Anterior cingulate cortex (tissue), 58 donors: ENCODE measurements at places on chromosomes 4 and X.

DNA sequence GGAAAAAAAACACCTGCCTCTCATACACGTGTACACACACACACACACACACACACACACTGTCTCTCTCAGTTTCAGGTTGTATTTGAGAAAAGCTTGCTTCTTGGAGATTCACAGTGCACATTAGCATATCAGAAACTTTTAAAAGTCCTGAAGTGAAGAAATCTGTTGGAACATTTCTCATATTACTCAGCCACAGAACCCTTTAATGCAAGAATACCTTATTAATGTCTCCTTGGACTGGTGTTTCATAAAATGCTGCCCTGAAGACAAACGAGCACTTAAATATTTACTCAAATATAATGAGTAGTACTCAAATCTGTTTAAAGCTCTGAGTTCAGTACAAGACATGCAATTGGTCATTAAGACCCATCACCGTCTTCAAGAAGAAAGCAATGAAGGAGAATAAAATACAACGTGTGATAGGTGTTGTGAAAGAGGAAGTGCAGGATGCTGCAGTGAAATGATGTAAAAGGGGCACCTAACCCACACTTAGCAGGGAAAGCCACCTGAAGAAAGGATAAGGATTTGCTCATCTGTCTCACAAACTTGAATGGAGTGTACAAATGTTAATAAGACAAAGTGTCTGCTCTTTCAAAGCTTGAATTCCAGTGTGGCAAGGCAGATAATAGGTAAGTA lies 57.0 kb downstream of the DCLK2 start:
- DNase-seq, result no peak

- no peak for DNase-seq
Observed at GRCh38 chr4:77466430-77466829, 139.2 kb upstream of the CXCL13 start.

- no peak for DNase-seq
Observed at GRCh38 chr4:184684491-184685189, 35.1 kb downstream of the PRIMPOL start.

DNA sequence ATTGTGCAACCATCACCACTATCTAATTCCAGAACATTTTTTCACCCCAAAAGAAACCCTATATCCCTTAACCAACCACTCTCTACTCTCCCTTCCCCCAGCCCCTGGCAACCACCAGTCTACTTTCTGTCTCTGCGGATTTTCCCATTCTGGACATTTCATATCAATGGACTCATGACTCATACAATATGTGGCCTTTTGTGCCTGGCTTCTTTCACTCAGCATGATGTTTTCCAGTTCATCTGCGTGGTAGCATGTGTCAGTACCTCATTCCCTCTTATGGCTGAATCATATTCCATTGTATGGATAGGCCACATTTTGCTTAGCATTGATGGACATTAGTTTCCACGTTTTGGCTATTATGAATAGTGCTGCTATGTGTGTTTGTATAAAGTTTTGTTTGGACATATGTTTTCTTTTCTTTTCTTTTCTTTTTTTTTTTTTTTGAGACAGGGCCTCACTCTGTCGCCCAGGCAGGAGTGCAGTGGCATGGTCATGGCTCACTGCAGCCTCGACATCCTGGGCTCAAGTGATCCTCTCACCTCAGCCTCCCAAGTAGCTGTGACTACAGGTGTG lies 335.4 kb downstream of the BCOR start:
- DNase-seq, result no peak

GRCh38 chrX:150159537-150159936 lies 203.6 kb upstream of the MAMLD1 start:
- DNase-seq, result no peak
